ENCODE measurements at places on chromosomes 1 and 21.

- DNase-seq = no peak
Measured at GRCh38 chr1:151546011-151546925, 6.2 kb downstream of the TUFT1 start.

DNA sequence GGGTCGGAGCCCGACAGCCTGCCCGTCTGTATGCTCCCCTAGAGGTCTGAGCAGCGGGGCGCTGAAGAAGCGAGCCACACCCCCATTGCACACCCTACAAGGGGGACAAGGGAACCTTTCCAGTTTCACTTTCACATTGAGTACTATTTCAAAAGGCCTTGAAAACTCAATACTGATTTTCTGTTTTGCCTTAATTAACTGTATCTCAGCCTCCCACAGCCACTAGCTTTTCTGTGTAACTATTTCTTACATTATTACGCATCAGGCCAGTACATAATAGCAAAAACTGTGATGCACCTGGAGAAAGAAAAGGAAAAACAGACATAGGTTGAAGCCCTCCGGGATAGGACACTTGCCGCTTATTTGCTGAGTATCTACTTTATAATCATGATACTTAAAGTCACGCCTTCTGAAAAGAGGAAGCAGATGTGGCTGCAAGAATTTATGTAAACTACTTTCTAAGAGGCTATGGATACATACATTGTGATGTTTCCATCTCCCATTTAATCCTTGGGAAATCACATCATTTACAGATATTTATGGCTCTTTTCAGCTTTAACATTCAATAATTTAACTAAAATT is 1719.5 kb downstream of the MRPL39 start:
- DNase-seq = no peak

DNA sequence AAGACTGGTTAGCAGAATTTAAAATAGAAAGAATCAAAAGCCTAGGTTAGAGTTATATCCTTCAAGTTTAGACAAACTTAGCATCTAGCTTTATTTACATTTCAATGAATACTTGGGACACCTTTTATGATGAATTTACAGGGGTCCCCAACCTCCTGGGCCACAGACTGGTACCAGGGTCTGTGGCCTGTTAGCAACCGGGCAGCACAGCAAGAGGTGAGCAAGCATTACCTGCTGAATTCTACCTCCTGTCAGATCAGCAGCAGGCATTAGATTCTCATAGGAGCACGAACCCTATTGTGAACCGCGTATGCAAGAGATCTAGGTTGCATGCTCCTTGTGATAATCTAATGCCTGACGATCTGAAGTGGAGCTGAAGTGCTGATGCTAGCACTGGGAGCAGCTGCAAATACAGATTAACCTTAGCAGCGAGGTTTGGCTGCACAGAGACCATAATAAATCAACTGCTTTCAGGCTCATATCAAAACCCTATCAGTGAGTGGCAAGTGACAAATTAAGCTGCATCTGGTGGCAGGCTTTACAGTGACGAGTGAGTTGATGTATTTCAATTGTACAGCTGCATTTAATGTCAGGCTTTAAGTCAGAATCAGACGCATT is 82.0 kb downstream of the UCHL5 start:
- no peak for DNase-seq

- DNase-seq = peak; percentile 76
Measured at GRCh38 chr21:37868446-37869295, 47.6 kb downstream of the KCNJ6 start.

DNA sequence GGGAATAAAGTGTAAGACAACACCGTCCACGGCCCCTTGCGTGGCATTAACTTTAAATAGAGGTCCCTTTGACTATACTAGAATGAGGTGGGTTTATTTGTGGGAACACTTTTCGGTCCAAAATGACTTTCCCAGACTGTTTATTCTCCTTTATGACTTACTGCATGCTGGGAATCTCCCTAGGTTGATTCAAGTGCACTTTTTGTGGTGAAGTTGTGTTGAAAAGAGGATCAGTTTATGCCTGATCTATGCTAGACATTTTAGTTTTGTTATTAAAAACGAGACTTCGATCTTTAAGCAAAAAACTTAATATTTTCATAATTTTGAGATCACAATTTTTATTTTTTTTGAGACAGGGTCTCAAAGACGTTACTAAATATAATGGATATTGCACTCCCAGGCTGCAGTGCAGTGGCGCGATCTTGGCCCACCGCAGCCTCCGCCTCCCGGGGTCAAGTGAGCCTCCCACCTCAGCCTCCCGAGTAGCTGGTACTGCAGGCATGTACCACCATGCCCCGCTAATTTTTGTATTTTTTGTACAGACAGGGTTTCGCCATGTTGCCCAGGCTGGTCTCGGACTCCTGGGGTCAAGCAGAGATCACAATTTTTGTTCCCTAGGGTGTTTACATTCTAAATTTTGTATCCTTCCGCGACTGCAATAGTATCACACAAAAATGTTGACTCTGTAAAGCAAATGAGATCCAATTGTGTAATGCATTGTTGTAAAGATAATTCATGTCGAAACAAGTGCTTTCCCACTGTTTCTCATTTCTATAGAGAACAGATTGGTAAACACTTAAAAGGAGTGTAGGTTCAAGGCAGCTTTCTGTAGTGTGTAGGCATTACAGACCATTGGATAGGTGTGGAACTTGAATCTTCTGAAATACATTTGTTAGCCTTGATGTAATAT is 1.6 kb downstream of the CDC42 start:
- DNase-seq = no peak

DNA sequence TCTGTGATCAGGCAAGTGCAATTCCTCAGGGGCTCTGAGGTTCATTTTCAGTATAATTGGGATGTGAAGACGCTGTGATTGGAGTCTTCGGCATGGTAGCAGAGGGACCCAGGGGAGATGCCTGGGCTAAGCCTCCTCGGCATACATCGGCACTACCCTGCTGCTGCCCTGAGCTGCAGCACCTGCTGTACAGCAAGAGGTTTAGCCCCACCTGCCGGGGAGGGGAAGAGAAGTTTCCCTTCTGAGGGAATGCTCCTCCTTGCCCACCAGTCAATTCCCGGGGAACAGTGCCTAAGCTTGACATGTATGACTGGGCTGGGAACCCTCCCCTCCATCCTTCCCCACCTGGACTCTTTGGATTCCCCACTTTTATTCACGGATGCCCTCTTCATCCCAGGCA is 24.9 kb downstream of the CNIH3 start:
- no peak for DNase-seq

All from GM03348 (cell line).